Fibroblast of skin of abdomen (primary cell): ENCODE measurements at places on chromosomes 3 and 15.
A peak's percentile ranks its signal among the peaks of the same experiment; 100 is the strongest.

DNA sequence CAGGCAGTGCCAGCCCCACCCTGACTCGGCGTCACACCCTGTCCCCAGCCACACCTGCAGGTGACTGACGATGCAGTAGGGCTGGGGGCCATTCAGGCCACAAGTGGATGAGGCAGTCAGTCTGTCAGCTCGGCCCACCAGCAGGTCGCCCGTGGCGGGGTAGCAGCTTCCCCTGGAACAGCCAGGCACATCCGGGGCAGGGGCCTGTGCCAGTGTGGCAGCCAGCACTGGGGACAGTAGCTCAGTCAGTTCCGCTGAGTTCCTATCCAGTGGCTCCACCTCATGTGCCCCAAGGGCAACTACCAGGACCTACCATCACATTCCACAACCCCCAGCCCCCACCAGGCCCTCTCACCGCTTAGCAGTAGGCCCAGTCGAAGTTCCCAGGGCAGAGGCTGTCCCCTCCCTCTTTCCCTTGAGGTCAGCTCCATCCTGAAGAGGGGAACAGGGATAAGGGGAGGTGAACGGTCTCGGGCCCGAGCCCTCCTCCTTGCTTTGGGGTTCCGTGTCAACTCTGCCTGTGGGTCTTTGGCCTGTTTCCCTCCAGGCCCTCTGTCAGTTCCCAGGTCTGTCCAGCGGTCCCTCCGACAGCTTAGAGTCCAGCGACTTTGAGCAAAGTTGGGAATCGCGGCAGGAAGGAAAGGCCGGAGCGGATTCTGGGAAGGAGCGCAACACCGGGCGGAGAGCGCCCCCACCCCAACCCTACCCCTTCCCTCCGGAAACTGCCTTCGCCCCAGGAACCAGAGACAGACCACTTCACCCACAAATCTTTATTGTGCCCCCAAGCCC, at the start of gene LAMB2:
Gene LAMB2, minus strand, starts transcription at position 614 of the 789 bp plus-strand sequence. Its CDS starts 183 bp downstream, at position 431.
- peak; percentile 76 for DNase-seq

- peak; percentile 16 for DNase-seq
Observed at GRCh38 chr3:16372362-16373292, 107.6 kb downstream of the OXNAD1 start.

DNA sequence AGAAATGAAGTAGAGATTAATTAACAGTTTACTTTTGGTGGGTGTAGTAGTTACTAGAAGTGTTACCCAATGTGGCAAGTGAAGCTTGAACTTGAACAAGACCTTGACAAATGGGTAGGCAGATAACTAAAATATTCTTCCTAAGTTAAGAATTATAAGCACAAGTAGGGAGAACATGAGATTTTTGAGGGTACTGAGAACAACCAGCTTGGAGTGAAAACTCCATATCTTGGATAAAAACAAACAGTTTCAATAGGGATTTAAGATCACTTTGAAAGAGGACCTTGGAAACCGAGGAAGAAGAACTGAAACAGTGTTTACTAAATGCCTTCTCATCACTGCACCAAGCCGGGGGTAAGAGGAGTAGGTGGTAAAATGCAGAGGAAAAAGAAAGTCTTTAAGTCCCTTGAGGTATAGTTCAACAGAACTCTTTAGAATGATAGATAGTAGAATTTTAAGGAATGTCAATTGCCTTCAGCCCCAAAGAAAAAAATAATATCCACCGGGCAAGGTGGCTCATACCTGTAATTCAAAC, 496.7 kb downstream of the NAALADL2 start:
- DNase-seq: no peak

GRCh38 chr3:150783920-150784746, 21.2 kb upstream of the SIAH2 start:
- no peak for DNase-seq

- no peak for DNase-seq
Observed at GRCh38 chr15:96818861-96819260, 488.4 kb downstream of the NR2F2 start.

- DNase-seq: no peak
Observed at GRCh38 chr15:84752700-84753099, 4.3 kb downstream of the ZNF592 start.

DNA sequence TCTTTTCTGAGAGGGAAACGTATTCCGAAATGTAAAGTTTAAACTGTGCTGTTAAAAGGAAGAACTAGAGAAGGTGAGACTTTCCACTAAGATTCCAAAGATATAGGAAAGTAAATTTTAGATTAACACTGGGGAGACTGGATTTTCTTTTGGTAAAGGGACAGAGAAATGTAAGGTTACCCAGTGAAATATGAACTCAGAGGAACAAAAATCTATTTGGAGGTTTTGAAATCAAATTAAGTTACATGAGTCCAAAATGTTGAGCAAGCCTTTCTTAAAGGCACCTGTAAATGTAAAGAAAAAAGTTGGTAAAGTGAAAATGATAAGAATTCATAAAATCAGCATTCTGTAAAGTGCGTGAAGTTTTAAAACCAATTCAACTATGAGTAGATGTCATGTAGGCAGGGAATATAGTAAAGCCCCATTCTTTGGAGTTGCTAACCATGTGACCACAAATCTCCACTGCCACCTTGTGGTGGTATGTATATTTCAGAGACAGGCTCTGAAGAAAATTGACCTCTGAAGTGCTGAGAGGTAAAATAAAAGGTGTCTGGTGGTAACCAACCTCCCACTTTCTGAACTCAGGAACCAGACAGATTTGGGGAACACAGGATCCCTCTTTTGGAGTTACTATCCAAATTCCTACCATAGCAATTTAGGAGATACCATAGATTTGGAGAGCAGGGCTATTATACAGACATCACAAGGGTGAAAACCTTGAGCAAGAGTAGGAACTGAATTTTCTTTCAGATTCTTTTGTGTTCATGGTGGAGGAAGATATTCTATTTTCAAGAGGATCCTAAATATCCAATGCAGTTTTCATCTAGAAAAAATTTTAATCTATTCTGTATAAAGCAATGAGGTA, 215.3 kb downstream of the ROBO2 start:
- DNase-seq: peak; percentile 52

GRCh38 chr3:194536871-194537637, 50.3 kb upstream of the ATP13A3 start:
- no peak for DNase-seq

GRCh38 chr3:3200632-3201212, 21.2 kb upstream of the CRBN start:
- DNase-seq: peak; percentile 60

DNA sequence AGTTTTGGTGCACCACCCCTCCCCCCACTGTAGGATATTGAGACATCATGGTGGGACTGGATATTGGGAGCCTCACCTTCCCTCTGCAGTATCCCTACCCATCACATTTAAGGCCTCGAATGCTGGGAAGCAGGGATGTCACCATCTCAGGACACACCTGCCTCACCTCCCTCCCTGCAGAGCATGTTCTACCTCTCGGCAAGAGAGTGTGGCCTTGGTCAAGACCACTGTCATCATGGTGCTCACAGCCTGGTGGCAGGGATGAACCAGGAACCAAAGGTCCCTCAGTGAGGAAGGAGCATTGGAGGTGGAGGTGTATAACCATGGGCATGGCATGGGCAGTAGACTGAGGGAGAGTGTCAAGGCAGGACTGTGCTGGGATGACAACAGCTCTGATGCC, 104.8 kb downstream of the CORO2B start:
- no peak for DNase-seq

GRCh38 chr3:130934442-130935089, 40.7 kb downstream of the ATP2C1 start:
- DNase-seq: no peak

DNA sequence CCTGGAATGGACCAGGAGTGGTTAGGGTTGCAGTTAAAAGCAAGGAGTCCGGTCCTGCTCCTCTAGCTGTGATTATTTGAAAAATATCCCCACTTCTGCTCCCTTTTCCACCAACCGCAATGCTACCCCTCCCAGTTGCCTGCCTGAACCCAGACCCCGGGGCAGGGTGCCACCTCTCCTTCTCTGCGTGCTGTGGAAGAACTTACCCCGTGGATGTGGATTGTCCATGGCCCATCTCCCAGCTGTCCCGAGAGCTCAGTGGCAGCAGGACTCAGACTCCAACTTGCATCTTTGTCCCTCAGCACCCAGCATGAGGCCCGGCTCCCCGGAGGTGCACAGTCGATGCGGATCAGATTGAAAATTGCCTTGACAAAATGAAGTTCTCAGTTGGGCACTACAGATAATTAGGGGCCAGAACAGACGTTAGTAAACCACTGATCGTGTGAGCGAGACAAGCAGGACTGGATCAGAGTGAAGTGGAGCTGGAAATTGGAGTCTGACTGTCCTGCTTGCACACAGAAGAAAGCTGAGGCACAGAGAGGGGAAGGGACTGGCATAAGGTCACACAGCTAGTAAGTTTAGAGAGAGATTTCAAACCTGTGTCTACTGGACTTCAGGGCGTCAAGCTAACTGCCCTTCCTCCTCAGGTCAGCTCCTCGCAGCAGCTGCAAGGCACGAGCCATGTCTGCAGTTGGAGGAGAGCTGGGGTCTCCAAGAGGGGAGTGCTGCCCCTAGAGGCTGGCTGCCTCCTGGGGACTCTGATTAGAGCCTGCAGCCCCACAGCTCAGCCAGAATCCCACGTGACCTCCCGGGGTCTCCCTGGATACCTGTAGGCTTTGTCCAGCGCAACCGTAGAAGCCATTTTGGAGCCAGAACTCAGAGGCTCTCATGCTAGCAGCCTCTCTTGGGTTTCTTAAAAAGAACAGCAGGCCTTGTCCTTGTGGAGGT, 14.7 kb downstream of the SLC6A1 start:
- no peak for DNase-seq

GRCh38 chr3:25856902-25857518, 67.1 kb downstream of the OXSM start:
- peak; percentile 49 for DNase-seq

- no peak for DNase-seq
Observed at GRCh38 chr3:183354874-183355273, 73.5 kb downstream of the MCF2L2 start.

DNA sequence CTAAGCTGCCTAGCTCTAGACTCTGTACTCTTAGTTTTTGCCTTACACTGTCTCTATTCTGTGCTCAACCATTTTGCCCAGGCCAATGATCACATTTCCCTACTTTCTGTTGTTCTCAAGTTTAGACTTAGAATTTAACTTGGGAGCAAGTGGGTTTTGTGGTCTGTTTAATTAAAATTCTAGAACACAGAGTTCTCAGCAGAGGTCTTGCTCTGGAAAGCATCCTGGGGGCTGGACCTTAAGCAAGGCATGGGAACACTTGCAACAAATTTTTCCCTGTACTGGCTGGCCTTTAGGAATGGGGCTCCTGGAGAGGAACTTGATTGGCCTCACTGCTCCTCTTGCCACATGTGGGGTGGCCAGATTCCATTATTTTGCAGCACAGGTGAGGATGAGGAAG, 236.3 kb upstream of the LRTM1 start:
- DNase-seq: no peak

DNA sequence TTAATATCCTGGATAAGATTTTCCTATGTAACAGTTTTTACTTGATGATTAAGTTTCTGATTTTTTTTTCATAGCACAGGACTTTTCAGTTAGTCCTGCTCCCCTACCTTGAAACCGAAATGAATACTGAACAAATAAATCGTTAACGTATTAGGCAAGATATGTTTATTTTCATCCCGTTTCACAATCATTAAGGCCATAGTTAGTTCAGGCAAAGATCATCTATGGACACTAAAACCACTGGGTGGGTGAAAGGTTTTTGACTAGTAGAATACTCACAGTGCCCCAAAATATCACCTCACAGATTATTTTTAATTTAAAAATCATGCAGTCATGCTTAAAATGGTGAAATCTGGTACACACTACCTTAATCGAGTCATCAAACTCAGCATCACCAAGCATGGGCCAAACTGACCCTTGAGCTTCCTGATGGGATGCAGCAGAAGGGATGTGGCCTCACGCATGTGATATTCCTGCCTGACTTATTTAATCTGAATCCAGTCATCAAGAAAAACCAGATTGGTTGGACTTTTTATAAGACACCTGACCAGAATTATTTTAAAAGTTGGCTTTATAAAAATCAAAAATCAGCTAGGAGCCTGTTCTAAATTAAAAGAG, 365.0 kb downstream of the LPP start:
- DNase-seq: no peak

DNA sequence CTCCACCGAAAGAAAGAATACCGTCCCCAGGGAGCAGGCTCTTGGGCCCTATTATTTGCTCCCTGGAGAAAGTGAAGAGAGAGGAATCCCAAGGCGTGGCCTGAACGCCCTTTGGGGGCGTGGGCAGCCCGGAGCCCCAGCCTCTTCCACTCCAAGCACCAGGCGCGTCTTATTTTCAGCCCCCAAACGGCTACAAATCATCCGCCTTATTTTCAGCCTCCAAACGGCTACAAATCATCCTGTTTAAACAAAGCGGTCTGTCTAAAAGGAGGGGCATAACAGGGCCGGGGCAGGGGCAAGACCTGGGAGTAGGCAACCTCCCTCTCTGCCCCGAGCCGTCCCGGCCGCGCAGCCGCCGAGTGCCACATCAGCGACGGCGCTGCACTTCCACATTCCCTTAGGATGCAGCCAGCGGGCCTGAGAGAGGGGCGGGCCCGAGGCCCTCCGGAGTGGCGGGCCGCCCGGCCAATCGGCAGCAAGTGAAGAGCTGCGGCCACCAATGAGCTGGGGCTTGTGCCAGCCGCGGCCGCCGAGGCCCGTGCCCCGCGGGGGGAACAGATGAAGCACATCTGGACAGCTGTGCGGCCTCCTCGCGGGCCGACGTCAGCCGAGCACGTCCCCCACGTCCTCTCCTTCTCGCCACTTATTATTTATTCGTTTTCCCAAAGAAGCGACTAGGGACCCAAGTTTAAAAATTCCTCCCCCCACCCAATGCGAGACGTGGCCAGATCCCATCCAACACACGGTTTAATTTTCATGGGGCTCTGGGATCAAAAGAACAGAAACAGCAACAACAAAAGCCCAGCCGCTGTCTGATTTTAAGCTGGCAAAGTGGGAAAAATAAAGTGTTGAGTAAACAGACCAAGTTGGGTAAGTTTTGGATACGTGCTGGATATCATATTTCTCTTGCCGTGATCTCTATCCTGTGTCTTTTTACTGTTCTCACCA, at the start of gene TMEM45A:
Gene TMEM45A, plus strand, starts transcription at position 561 of the 948 bp plus-strand sequence. CDS start 62,593 bp downstream, outside the sequence.
- DNase-seq: peak; percentile 96

GRCh38 chr3:45353070-45353469, 35.3 kb upstream of the LARS2 start:
- DNase-seq: no peak

GRCh38 chr3:154818676-154819255, 261.4 kb upstream of the MME start:
- DNase-seq: peak; percentile 19

DNA sequence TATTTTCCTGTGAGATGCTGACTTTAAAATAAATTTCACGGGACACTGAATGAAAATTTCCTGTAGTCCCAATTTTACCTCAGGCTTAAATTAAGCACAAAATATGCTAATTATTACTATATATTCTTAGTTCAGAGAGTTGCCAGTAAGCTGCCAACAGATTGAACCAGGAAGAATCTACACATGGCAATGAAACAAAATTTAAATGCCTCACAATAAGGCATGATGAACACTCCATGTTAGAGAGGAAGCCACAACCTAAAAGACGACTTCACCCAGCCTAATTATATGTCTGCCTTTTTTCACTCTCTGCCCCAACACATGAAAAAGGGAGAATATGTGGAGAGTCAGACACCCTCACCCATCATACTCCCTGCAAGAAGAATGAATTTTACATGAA, 39.7 kb downstream of the DNAAF4 start:
- DNase-seq: no peak
